ENCODE measurements at places on chromosomes 3 and 15.

- no peak for DNase-seq
Observed at GRCh38 chr3:167162083-167162482, 218.0 kb downstream of the ZBBX start.

DNA sequence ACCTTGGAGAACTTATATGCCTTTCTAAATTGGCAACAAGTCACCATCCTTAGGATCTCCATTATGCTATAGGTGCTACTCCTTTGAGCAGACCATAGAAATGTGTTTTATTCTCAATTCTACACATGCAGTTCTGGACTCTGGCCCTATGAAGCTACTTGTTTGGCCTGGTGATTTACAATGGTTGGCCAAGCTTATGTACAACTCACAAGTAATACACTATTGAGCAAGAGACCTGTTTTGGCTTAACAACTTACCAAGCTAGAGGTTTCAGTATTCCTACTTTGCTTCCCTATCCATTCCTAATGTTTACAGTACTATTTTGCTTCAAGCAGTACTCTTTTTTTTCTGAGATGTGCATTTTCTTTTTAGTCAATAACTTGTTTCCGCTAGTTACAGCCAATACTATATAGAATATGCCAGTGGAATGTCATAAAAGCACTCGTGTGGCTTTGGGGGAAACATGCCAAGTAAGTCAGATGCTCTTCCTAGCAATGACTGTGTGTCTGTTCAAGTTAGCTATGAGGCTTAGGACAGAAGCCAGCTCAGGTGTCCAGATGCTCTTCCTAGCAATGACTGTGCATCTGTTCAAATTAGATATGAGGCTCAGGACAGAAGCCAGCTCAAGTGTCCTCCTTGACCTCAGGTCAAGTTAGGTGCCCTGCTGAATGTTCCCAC lies 174.9 kb upstream of the SEMA6D start:
- DNase-seq: no peak

- DNase-seq: no peak
Observed at GRCh38 chr3:196149831-196150301, 61.3 kb downstream of the ZDHHC19 start.

DNA sequence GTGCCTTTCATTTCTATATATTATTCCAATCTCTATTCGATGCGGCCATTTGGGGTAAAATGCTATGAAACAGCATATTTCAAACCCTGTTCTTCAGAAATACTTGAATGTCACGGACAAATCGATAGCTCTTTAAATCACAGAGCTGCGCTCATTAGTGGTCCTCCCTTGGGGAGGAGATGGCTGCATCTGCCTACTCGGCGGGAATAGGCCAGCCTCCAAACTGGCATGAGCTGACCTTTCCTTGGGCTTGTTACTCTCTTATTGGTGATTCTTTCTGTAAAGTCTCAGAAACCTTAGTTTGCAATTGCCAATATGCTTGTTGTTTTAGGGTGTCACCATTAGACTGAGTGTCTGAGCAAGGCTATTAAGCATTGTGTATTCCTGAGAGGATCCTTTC lies 120.9 kb downstream of the BDH1 start:
- DNase-seq: no peak

GRCh38 chr3:54772051-54772450 lies 155.8 kb downstream of the LRTM1 start:
- DNase-seq: no peak

GRCh38 chr15:80579611-80580010 lies 115.5 kb upstream of the ABHD17C start:
- no peak for DNase-seq

DNA sequence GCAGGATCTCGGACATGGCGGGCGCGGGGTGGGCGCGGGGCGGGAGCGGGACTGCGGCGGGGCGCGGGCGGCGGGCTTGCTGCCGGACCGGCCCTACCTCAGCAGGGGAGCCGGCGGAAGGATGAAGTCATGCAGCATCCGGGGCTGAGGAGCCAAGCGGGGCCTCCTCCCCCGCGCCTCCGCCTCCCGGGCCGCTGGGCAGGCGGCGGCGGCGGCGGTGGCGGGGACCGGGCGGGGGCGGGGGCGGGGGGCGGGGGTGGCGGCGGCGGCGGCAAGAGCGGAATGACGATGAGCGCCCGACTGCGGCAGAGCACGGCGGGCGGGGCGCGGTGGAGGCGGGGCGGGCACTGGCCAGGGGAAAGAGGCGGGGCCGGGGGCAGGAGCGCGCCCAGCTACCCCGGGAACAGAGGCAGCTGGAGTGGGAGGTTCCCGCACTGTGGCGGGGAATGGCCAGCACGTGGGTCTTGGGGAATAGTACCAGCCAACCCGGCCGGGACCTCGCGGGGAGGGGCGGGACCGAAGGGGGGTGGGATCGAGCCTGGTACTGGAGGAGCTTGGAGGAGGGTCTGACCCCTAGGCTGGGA lies at the start of gene CAMK2N2:
CAMK2N2 (minus strand) TSS at position 284 of the 584 bp plus-strand sequence; CDS start at position 16, 268 bp downstream.
- DNase-seq: peak; percentile 52

Data from lung microvascular endothelial cell (primary cell).